ENCODE measurements at places on chromosomes 3 and 15.

DNA sequence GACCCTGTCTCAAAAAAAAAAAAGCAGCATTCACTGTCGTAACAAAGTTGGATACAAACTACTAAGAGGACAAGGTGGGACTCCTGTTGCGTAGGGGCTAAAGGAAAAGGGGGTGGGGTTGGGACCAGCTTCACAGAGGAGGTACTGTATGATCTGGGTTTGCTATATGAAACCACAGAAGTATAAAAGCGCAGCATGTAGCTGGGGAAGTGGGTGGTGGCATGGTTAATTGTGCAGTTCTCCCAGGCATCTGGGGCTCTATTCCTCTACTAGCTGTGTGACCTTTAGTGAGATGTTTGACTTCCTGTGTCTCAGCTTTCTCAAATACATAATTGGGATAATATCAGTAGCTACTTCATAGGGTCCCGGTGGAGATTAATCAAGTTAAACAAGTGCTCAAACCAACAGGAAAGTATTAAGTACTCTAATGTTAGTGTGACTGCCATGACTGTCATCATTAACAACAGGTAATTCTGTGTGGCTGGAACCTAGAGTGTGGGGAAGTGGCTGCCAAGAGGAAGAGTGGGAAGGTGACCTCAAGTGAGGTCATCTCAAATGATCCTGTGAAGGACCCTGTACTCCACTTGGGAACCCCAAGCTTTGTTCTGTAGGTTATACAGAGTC, 11.5 kb downstream of the PARP16 start:
- no peak for DNase-seq

GRCh38 chr3:71125738-71126137, 457.8 kb downstream of the FOXP1 start:
- no peak for DNase-seq

GRCh38 chr15:42999201-42999779, 78.7 kb upstream of the TTBK2 start:
- DNase-seq = no peak

- no peak for DNase-seq
Observed at GRCh38 chr15:64855205-64855975, 13.7 kb downstream of the PLEKHO2 start.

Data from prostate gland (tissue), 2 donors.